ENCODE measurements at places on chromosomes 13 and 19.
A peak's percentile ranks its signal among the peaks of the same experiment; 100 is the strongest.

GRCh38 chr19:53294786-53295441, 27.4 kb upstream of the VN1R4 start:
- no peak for DNase-seq

GRCh38 chr13:106595625-106596024, 27.7 kb upstream of the ARGLU1 start:
- DNase-seq = no peak

- DNase-seq = peak; percentile 65
Measured at GRCh38 chr13:91347996-91348905, 764 bp downstream of the MIR17HG start.

- DNase-seq = no peak
Measured at GRCh38 chr19:50794074-50794875, 4.1 kb downstream of the ACP4 start.

DNA sequence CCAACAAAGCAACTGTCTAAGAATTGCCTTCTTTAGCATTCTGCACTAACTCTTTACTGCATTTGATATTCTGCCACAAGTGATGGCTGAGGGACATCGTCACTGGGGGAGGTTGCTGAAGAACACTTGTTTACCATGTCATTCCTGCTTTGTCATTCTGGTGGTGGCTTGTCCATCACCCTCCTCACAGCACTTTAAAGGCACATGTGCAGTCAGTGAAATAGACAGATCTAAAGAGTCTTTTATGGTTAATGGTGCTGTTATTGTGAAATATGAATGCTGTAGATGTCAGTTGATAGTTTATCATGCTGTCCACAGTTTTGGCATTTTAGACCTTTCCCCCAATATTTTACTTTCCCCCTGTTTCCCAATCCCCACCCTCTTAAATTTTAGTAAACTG, 120.9 kb upstream of the TSC22D1 start:
- no peak for DNase-seq

DNA sequence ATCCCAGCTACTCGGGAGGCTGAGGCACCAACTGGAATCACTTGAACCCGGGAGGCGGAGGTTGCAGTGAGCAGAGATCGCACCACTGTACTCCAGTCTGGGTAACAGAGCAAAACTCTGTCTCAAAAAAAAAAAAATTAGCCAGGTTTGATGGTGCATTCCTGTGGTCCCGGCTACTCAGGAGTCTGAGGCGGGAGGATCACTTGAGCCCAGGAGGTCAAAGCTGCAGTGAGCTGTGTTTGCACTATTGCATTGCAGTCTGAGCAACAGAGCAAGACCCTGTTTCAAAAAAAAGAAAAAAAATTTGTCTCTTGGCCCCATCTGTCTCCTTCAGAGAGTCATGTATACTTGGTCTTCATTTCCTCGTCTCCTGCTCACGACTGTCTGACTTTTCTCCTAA, 1.6 kb downstream of the CCDC97 start:
- no peak for DNase-seq

DNA sequence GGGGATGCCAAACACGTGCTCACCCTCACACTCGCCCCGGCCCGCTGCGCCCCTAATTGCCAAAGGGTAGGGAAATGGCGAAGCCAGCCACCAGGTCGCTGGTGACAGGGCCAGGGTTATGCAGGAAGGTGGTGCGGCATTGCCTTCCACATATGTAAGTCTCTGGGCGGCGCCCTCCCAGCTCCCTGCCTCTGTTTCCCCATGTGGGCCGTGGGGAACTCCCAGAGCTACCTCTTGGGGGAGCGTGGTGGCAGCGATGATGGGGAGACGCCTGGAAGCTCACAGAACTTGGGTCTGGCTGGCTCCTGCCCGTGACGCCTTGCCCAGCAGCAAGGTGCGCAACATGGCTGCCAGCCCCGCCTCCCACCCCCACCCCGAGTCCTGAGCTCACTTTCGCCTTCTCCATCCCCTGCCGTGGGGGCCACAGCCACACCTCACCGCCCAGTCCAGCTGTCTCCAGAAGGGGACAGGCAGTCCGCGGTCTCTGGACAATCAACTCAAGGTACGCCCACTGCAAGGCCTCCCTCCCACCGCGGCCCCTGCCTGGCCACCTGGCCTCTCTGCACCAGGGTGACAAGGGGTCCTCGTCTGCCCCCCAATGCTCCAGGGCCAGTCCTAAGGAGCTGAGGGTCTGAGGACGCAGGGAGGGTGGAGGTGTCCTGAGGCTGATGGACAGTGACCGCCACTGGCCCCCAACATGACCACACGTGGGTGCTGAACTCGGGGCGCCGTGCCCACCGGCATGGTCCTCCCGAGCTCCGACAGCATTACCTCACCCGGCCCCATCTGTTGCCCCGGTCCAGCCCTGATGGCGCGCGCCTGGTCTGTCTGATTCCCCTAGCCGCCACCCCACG, 6.6 kb downstream of the C19orf25 start:
- no peak for DNase-seq

DNA sequence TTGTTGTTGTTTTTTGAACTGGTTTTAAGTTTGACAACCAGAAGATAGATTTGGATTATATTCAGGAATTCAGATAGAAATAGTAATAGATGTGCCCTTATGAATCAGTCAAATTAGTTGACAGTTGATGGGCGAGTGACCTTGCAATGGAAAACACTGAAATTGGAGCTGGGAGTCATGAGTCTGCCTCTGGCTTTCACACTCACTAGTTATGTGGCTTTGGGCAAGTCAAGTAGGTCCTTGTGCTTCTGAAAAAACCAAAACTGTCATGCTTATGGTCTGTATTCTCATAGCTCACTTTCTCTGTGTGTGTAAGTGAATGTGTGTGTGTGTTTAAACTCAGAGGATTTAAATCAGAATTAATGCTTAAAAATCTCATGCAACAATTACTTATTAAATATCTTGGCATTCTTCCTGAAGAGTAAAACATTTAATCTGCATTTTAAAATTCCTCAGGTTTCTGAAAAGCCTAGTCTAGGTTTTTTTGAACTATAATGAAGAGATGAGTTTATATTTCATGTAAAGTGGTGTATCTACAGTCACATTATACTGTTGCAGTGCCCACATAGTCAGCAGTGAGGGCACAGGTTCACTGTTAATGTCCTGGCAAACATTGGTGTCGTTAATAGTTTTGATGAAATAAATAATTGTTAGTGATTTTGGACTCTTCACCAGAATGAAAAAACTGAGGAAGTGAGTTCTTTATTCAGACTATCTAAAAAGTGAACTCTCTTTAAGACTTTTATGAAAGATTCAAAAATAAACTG, 32.5 kb downstream of the UCHL3 start:
- no peak for DNase-seq

- DNase-seq = no peak
Measured at GRCh38 chr19:8109890-8110662, 39.3 kb downstream of the FBN3 start.

DNA sequence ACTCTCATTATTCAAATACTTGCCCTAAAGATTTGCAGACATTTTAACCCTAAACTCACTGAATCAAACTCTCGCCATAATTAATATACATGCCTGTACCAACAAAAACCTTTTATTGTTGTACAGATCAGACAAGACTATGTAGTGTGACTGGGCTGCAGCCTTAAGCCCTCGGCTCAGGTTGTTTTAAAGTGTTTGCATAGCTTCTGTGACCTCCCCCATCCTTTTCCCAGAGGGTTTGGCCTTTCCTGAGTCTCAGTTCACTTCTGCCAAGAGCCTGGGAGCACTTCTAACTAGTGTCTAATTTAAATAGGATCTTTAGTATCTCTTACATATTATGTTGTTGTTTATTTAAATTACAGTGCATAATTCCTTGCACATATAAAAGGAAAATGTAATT, 158.2 kb downstream of the HS6ST3 start:
- DNase-seq = no peak

GRCh38 chr13:78689011-78689410, 30.1 kb upstream of the OBI1 start:
- no peak for DNase-seq

DNA sequence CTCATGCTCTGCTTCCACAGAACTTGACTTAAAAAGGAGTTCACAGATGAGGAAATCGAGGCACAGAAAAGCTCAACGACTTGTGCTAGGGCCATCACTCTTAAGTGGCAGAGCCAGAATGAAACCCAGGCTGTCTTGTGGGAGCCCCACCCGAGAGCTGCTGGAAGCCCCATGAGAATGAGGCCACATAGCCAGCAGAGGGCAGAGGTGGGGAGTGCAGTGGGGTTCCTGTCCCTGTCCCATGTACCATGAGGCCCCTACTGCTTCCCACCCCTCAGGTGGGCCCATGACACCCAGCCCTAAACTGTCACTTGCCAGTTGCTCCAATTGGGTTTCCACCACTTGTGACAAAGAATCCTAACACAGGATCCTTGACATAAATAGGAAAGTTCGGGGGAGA, 175.9 kb downstream of the IRS2 start:
- DNase-seq = peak; percentile 50

All from activated CD8-positive, alpha-beta T cell treated with anti-CD3 and anti-CD28 coated beads, Interleukin-2, amount 10 ng/mL, durations not matched to agents 7 days and 5 days (primary cell).